Anterior cingulate cortex (tissue), 58 donors: ENCODE measurements at places on chromosomes 5 and 9.

- DNase-seq: no peak
Observed at GRCh38 chr5:103891151-103891550, 328.6 kb upstream of the NUDT12 start.

DNA sequence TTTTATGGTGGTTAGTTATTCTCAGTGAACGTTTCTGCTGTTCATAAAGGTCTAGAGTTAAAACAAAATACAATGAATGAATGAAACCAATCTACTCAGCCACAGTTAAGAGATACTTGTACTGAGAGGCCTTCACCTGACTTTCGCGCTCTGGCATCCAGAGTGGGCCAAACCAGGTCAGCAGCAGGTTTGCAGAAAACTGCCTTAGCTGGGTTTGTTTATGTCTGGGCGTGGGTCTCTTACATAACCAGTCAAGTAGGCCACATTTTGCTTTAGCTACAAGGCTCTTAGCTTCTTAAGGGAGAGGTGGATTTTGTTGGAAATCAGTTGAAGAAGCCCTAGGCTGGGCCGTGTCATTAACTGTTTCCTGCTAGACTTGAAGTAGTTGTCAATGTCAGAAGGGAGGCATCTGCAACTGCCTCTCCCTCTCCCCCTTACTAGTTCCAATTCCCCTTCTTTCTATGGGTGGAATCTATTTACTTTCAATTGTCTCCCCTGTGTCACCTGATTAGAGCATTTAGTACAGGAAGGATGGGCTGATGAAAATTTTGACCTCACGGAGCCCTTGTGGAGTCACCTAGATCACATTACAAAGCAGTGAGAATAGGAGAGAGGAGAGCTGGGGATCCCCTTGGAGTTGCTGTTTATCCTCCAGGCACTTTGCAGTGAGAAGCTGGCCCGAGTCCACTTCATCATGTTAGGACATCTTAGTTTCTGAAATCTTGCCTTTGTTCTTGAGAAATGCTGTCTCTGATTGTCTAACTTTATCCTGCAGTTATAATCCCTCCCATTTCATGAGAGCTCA, 200.5 kb downstream of the ARHGEF28 start:
- DNase-seq: no peak

- no peak for DNase-seq
Observed at GRCh38 chr5:29960323-29960722, 1233.2 kb upstream of the CDH6 start.

DNA sequence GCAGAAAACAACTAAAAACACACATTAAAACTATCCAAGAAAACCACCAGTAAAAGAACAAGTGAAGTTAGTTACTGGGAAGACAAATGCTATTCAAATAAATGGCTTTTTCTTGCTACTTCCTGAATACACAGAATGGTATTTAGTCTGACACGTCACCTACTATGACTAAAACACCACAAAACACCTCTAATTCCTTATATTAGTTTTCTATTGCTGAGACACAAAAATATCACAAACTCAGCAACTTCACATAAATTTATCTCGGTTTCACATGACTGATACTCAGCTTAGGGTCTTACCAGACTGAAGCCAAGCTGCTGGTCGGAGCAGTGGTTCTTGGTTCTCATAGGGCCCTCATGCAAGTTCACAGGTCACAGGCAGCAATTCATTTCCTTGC, 5.4 kb downstream of the DMAC1 start:
- no peak for DNase-seq

GRCh38 chr5:33032271-33033070, 321.4 kb downstream of the NPR3 start:
- DNase-seq: no peak

DNA sequence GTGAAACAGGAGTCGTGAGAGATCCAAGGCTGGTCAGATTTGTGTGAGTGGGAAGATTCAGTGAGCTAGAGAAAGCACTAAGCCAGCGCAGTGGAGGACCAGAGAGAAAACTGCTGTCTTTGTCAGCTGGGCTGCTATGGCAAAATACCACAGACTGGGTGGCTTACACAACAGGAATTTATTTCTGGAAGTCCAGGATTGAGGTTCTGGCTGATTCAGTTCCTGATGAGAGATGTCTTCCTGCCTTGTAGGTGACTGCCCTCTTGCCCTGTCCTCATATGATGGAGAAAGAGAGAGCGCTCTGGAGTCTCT, 24.2 kb upstream of the ANKRD33B start:
- DNase-seq: no peak

DNA sequence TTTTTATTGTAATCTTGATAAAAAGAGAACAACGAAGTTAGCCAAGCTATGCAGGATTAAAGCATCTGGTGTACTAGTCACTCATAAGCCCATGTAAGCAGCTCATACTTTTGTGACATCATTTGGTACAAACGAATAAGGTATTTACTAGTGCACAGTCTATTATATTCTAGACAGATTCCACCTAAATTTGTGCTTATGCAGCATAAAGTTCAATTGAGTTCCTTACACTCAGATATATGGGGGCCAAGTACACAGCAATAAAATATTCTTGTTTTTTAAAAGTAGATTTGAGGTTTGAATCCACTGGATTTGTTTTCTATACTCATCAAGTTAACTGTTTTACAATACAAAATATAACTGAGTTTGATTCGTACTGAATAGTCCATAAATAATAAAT, 1621.2 kb downstream of the MAT2B start:
- no peak for DNase-seq

- no peak for DNase-seq
Observed at GRCh38 chr5:14216902-14217301, 73.8 kb downstream of the TRIO start.

DNA sequence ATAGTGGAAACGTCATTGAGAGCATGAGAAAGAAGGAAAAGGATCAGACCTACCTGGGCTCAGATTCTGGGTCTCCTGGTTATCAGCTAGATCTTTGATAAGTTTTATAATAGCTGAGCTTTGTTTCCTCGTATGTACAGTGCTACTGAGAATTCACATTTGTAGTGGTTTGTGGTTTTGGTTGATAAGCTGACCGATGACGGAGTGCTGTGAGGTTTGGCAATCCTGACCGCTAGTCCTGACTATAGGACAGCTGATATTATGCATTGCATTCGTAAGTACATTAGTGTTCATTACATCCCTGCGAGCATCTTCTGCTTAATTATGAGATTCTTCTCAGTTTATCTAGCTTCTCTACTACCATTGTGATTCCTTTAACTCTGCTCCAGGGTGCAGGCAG, 190.7 kb upstream of the SLC27A6 start:
- no peak for DNase-seq

DNA sequence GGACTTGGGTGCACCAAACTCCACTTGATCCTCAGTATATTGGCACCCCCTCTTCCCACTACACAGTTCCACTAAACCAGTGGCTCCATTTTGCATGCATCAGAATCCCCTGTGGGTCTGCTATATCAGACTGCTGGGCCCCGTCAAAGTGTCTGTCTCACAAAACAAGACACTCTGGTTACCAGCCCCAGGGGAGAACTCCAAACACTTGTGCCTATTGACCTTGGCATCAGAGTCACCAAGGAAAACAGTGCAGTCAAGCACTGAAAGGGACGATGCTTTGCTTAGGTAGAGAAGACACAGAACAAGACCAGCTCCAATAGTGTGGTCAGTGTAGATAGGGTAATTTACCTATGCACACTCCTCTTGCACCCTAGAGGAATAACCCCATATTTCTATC, 205.8 kb upstream of the RAI14 start:
- no peak for DNase-seq

GRCh38 chr9:114889802-114890224, 40.6 kb downstream of the TNFSF8 start:
- no peak for DNase-seq

DNA sequence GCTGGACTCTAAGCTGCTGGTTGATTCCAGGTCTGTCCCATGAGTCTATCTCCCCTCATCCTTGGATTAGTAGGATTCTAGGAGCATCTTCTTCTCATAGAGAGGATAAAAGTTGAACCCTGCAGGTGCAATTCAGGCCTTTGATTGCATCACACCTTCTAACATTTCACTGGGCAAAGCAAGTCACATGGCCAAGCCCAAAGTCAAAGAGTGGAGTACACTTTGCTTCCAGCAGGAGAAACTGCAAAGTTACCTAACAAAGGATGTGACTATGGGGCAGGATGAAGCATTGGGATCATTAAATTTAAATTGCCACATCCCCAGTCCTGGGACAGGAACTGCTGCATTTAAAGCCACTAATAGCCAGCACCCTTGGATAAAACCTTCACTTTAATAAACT, 51.0 kb upstream of the EGFLAM start:
- DNase-seq: no peak

DNA sequence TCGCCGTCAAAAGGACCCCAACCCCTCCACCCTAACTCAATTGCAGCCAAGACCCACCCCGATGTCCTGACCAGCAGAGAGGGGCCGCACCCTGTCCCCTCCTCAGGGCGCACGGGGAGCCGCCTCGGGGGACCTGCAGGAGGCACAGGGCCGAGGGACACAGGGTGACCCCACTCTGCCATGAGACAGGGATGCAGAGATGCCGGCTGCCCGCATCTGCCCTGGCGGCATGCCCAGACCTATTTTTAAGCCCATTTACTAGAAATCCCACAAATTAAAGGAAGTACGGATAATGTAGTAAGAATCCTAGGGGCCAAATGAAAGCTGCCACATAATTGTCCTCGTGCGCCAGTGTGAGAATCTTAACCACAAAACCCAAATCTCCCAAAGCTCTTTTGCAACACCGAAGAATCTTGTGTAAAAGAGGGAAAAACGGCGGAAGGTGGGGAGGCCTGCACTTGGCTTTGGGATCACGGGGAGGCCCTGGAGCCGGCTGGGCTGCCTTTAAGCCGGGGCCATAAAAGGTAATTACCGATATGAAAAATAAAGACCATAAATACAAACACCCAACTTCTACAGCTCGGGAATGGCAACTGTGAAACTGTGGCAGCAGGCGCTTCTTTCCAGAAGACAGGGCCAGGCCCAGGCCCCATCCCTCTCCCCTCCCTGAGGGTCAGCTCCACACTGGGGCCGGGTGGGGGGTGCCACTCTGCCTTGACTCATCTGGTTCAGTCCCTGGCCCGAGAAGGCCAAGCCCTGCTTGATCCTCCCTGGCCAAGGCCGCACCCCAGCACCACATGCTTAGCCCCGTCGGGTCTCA, 35.0 kb downstream of the NACC2 start:
- DNase-seq: no peak

DNA sequence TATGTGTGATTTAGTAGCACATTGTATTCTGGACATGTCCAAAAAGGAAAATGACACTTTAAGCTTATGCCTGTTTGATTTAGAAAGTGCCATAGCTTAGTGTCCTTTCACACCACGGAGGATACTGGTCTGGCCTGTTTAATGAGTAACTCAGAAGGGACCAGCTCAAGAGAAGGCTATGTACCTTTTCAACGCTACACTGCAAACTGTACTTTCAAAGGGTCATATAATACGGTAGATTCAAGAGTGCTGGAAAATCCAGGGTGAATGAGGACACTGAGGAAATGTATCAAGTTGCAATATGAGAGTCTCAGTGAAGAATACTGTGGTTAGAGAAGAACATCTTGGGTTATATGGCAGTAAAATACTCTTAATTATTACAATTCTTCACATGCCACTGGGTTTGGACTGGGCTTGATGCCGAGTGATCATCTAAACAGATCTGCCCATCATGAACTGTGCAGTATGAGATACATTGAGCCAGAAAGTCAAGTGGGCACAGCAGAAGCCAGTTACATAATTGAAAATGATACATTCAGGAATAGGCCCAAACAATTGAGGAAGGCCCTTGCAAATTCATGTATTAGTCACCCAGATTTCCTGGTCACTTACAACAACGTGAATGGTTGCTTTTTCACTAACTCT, 1211.5 kb upstream of the CDH9 start:
- DNase-seq: no peak
